Kidney glomerular epithelial cell (primary cell): ENCODE measurements at places on chromosomes 2 and 18.

DNA sequence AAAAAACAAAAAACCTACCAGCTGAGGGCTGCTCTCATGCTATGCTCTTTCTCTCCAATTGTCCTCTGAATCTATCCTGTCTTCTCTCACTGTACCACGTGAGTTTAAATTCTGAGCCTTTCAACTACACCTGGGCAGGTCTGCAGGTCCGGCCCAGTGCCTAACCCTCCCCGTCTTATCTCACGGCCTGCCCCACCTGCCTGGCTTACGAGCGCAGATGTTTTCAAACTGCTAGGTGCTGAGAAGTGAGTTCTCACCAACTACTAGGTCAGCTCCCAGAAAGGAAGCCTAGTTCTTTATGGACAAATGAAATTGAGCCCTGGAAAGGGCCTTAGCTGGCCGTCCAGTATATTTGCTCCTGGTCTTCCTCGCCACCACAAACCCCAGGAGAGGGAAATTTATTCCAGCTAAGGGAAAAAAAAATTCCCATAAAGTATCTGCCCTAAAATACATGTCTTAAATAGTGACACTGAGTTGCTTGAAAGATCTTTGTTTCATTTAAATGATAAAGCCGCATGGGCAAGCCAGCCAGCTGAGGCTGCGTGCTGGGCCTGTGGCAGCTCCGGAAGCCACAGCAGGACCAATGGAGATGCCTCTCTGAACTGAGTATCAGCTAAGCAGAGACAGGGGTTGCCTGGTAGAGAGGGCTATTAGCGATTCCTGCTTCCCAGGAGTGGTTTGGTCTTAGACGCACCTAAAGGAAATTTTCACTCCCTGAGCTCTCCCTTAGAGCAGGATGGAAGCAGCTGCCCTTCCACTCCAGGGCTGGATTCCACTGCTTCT lies 92.5 kb upstream of the NCK2 start:
- DNase-seq: no peak

DNA sequence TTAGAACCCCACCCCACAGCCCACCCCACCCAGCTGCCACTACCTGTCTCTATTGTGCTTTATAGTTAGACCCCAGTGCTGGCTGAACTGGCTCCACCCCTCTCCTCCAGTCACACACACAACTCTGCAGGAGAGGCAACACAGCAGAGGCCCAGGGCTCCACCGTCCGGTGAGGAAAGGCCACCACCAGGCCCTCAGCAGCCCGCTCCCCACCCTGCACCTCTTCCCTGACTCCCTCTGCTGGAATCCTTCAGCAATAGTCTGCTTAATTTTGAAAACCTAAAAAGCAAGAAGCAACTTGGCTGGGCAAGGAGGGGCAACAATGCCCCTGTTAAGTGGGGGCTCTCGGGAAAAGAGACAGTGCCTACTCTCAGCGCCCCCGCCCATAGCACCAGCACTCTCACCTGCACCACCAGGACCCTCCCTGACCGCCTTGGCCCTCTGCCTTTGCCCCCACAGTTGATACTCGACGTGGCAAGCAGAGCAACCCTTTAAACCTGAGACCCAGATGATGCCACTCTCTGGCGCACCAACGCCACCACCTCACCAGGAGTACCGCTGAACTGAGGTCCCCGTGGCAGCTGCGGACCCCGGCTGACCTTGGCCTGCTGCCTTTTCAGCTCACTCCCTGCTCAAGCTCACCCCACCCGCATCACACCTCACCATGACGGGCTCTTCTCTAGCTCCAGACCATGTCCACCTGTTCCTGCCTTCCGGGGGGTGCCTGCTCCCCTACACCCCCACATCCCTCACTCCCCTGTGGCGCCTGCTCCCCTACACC lies 45.7 kb downstream of the NDUFA10 start:
- no peak for DNase-seq

DNA sequence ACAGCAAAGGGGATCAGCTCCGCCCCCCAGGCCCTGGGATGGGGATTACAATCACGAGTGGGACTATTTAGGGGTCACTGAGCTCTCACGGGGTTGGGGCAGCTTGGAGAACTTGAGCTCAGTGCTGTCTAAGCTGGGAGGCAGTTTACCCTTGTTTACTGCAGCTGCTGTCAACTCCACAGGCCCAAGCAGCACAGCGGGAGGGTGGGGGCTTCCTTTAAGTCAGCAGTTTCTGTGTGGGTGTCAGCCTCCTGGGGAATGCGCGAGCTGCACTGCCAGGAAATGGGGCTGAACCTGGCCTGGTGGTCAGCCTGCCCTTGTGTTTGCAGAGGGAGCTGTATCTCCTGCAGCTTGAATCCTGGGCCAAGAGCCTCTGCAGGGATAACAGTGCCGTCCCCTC lies 29.8 kb downstream of the TOGARAM2 start:
- DNase-seq: no peak

GRCh38 chr18:55421615-55422419 lies 166.2 kb downstream of the TCF4 start:
- DNase-seq: no peak

- DNase-seq: no peak
Measured at GRCh38 chr18:80033181-80034067, 810 bp upstream of the RBFA start.

GRCh38 chr2:218964041-218964771 lies 4.7 kb downstream of the CDK5R2 start:
- DNase-seq: no peak

DNA sequence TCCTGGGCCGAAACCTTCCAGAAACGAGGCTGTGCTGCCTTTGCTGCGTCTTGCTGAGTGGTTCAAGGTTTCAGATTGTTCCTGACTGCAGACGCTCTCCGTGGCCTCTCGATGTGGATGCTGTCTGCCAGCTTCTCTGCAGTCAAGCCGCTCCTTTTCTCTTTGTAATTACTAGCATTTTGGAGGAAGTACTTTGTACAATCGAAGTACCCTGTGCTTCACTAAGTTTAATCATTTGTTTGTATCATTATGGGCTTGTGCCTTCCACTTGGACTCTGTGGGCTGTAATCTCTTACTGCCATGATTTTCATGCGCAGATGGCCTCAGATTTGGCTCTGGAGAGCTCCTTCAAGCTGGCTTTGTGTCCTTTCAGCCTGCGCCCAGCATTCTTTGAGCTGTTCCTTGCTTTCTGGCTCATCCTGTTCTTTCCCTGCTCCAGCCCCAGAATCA lies 49.3 kb downstream of the TRAF3IP1 start:
- no peak for DNase-seq

DNA sequence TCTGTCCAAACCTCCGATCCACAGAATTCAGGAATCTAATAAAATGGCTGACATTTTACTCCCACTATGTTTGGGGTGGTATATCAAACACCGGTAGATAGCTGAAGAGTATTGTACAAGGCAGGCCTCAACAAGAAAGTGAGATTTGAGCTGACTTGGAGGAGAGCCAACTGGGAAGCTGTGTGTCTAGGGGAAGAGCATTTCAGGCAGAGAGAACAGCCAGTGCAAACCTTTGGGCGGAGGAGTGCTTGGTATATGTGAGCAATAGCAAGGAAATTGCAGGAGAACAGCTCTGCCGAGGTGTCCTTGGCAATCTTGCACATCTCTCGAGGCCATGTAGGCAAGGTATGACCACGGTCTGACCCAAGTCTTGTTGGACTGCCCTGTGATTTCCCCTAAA lies 1.8 kb upstream of the MERTK start:
- no peak for DNase-seq

DNA sequence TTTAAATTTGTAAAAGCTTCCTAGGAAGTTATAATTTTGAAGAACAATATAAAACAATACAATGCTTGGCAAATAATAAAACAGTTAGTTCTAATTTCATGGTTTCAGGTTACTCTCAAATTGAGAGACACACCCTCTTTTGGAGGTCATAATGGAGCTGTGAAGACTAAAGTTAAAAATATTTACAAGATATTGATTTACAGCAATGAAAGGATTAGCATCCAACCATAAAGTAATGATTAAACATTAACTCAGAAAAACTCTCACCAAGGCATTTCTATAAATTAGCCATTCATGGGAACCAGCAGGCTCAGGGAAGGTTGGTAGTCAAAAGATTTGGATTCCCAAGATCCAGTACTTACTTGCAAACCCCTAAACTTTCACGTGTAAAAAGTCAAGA lies 6.4 kb downstream of the DPP4 start:
- DNase-seq: no peak

DNA sequence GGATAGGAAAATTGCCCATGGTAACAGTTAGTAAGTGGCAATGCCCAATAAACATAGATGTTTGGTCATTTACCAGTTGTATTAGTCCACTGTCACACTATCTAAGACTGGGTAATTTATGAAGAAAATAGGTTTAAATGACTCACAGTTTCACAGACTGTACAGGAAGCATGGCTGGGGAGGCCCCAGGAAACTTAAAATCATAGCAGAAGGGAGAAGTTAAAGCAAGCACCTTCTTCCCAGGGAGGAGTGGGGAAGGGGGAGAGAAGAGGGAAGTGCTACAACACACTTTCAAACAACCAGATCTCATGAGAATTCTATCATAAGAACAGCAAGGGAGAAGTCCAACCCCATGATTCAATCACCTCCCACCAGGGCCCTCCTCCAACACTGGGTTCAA lies 23.4 kb downstream of the NR4A2 start:
- DNase-seq: no peak

- no peak for DNase-seq
Measured at GRCh38 chr2:220533485-220533884, 906.1 kb downstream of the SLC4A3 start.

GRCh38 chr18:78978349-78979055 lies 1.1 kb upstream of the SALL3 start:
- DNase-seq: no peak

DNA sequence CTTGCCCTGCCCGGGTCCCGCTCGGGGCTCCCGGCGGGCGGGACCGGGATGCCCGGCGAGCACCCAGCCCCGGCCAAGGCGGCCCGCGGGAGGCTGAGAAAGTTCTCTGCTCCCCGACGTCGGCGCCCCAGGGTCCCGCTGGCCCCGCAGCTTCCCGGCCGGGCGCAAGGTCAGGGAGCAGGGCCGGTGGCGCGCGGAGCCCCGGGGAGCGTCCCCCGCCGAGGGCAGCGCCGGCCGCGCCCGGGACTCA lies 331 bp downstream of the SERPINE2 start:
- DNase-seq: no peak

GRCh38 chr2:170878505-170878904 lies 50.5 kb upstream of the GORASP2 start:
- no peak for DNase-seq

DNA sequence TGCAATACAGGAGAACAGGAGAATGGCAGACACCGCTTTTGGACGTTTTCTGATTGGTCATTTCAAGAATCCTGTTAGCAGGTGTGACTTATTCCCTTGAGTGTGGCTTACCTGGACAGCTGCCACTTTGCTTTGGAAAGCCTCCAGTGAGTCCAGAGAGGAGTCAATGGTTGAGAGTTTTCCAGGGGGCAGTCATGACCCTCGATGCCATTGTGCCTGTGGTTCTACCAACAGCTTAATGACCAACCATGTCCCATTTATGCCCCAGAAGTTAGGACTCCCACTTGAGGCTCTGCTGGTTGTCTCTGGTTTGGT lies 12.4 kb downstream of the IGFBP2 start:
- DNase-seq: no peak

DNA sequence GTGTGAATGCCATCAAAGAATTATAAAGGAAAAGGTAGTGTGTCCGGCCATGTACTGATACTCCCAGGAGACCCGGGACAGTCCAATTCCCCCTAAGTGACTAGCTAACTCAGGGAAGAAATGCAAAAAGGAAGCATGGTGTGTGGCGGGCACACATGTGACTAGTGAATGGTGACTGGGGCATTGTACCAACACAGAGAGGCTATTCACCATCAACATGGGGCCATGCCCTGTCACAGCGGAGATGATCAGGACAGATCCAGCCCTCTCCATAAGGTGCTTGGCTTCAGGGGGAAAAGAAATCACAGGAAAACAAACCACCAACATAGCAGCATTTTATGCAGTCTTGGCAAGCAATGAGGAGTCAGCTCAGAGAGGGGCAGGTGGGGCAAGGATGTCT lies 34.3 kb downstream of the FAM168B start:
- no peak for DNase-seq

DNA sequence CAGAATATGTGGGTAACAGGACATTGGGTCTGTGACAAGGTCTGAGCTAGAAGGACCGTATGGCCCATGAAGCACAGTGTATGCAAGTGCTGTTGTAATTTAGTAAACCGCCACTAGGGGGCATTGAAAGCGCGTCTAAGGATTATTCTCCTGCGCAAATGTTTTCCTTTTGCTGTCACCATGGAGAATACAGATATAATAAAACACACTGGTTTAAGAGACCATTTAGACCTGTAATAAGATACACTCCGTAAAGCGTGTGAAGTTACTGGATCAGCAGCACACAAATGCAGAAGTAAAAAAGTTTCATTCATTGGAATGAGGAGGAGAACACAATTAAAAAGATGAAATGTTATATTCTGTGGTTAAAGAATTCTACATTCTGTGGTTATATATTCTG lies 272.4 kb downstream of the AGAP1 start:
- DNase-seq: peak; percentile 89

DNA sequence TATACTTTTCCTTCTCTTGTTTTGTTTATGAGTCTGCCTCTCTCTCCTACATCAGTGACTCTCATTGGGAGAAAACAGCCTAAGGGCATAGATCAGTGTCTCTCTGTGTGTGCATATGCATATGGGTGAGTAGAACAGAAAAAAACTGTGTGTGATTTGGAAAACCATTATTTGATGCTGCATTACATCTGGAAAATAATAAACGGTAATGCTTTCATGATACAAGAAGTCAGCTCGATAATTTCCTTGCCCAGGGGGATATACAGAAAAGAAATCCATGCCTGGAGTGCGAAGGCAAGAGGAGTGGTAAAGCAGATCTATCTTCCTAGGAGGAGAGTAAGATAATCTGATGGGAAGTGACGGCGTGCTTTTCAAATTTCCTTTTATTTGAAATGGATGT lies 221.5 kb upstream of the LYPD1 start:
- DNase-seq: no peak

DNA sequence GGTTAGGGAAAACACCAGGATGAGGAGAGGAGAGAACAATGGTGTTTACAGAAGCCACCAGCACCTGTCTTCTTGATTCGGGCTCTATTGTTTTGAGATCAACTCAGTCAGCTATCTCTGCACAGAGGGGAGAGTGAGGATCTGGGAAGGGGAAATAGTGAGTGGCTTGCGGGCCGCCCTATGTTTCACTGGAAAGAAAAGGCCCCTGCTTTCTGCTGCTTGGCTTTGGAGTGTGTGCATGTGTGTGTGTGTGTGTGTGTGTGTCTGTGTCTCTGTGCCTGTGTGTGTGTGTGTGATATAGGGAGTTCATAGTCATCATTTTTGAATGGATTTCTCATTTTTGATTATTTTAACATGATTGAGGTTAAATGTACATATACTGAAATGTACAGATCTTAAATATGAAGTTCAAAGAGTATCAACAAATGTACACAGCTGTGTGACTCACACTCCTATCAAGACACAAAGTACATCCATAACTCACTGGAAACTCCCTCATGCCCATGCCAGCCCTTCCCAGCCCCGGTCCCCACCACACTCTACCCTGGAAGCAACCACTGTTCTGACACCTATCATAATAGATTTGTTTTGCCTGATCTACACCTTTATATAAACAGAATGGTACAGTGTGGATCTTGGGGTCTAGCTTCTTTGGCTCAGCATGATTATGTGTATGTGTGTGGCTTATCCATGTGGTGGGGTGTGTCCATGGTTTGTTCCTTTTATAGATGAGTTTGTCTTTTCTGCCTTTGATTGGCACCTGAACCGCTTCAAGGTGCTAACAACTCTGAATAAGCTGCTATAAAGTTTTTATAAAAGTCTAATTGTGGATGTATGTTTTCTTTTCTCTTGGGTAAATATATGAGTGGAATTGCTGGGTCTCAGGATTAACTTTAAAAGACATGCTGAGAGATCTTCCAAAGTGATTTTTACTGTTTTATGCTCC lies 258.3 kb downstream of the SETBP1 start:
- DNase-seq: no peak

- DNase-seq: no peak
Measured at GRCh38 chr2:239555571-239555905, 154.7 kb upstream of the HDAC4 start.
